ENCODE measurements at places on chromosomes 2 and 18.

DNA sequence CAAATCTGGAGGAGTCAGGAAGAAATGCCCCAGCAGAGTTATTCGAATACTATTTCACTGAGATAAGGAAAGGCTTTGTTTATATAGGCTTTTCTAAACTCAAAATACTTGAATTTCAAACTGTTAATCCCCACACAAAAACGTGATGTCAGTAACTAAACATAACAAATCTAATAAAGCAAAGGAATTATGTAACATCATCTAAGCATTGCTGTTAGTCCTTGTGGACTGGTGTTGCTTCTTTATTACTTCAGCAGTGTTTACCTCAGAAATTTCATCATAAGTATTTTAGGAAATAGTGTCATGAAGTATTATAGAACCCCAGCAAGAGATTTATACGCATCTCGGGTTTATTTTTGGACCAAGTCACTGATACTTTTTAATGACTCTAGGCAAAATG is 19.7 kb upstream of the SANBR start:
- DNase-seq = no peak

GRCh38 chr2:10091182-10091888 is 11.1 kb upstream of the CYS1 start:
- no peak for DNase-seq

- peak; percentile 42 for DNase-seq
Observed at GRCh38 chr2:204027091-204027490, 90.5 kb downstream of the ICOS start.

GRCh38 chr2:239227661-239228371 is 173.0 kb downstream of the HDAC4 start:
- peak; percentile 14 for DNase-seq

DNA sequence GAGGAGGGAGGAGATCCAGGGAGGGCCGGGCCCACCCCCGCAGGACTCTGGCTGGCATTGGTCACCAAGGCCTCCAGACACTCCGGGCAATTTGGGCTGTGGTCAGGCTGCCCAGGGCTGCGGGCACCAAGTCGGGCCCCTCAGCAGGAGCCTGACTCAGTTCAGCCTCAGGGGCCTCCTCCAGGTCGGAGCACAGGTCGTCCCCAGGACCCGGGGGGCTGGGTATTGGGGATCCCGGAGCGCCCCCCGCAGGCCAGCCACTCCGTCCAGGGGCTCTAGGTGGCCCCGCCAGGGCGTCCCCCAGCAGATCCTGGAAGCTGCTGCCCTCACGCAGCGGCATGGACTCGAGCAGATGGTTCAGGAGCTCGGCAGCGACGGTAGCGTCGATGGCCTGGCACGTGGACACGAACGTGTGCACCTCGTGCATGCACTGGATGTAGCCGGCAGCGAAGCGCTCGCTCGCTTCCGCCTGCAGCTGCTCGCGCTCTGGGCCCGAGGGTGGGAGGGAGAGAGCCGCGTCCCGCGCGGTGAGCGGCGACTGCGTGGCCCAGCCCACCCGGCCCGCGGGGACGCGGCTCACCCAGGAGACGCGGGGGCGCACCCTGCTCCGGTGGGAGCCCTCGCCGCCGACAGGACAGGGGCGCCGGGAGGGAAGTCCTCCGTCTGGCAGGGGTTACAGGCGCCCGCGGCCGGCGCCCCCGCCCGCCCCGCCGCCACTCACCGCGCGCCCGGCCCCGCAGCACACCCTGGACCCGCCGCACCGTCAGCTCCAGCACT is 884 bp downstream of the HES6 start:
- no peak for DNase-seq

- no peak for DNase-seq
Observed at GRCh38 chr2:6947929-6948676, 30.9 kb downstream of the RNF144A start.

DNA sequence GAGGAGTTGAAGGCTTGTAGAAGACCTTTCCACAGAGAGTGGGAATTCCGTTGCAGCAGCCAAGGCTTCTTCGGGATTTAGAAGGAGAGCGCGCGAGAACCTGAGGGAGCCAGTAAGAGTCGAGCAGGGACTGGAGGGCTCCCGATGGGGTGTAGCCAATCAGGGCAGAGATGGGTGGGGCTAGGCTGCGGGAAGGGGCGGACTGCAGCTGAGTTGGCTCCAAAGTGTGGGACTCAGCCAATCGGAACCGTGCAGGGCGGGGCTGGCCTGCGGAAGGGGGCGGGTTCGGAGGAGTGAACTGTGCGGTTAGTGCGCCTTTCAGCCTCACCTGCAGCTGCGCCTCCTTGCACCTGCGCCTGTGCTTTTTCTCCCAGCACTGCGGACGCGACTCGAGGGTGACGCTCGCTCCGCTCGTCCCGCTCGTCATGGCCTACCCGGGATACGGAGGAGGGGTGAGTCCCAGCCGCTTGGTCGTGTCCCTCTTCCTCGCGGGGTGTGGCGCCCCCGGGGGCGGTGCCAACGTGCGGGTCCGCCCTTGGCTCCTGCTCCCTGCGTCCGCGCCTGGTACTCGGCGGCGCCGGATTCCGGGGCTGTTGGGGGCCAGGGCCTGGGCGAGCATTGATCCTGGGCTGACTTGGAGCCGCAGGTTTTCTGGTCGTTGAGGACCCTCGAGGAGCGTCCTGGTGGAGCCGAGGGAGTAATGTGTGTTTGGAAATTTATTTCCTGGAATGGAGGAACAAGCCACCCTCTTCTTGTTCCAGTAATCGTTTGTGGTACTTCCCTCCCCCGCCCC is at the start of gene GCA:
TSS of gene GCA (plus strand) at position 309 of the 793 bp plus-strand sequence. CDS start at position 426, 117 bp downstream.
- peak; percentile 86 for DNase-seq

GRCh38 chr18:69617888-69618287 is 217.2 kb downstream of the DOK6 start:
- no peak for DNase-seq

DNA sequence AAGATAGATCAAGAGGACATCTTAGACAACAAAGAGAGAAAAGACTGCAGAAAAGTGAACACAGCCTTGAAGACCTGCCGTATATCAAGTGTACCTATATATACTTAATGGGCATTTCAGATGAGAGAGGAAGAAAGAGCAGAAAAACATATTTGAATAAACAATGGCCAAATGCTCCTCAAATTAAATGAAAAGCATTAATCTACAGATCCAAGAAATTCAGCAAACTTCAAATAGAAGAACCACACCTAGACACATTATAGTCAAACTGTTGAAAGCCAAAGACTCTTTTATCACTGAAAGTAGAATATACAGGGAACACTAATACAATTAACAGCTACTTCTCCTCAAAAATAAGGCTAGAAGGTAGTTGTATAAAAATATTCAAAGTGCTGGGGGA is 18.7 kb upstream of the TTL start:
- DNase-seq = no peak

Measured in ELR (cell line).